Cardiac septum (tissue), 1 donor: ENCODE measurements at places on chromosomes 5 and 9. TPM values are rescaled to one million over a fixed set of nuclear protein-coding genes. Genes with fewer than 3 reads are reported as not detected.

- DNase-seq: no peak
Observed at GRCh38 chr5:43203373-43203772, 11.3 kb downstream of the NIM1K start.

GRCh38 chr5:143217804-143218160 is 185.7 kb downstream of the NR3C1 start:
- no peak for DNase-seq

DNA sequence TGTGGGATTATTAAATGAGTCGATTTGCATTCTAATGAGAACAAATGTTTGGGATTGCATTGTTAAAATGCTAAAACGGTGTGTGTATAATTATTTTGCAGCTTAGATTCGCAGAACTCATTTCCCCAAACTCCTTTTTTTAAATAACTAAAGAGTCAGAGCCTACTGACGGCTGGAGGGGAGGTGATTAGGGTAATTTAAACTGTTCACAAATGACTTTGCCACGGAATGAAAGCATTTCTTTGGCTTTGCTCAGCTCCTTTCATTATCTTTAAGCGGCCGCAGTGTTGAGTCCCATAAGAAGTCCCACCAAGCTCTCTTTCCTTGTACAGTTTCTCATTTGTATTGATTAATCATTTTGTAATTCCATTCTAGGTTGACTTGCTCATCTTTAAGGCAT is 1632.8 kb downstream of the MAT2B start:
- DNase-seq: no peak

Gene ANKRD18A
- total RNA-seq: 3.0 TPM

- DNase-seq: no peak
Observed at GRCh38 chr5:83059341-83059740, 17.9 kb downstream of the TMEM167A start.

Gene COL23A1
- 16.5 TPM for total RNA-seq

DNA sequence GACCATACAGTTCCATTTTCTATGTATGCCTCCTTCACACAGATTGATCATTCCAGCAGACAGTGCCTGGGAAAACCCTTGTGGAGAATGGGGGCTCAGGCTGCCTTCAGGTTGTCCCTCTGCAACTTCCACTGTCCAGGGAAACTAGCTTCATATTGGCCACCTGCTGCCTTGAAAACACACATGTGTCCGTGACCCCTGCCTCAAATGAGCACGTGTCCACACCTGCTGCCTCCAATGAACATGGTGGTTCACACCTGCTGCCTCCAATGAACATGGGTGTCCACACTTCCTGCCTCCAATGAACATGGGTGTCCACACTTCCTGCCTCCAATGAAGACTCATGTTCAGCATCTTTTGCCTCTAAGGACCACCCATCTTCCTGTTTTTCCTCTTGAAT is 185.4 kb upstream of the ADCY2 start:
- no peak for DNase-seq

Gene ZNF462
- total RNA-seq: 38.8 TPM

GRCh38 chr5:112237456-112237855 is 181.6 kb downstream of the EPB41L4A start:
- no peak for DNase-seq

Gene OSMR
- 19.9 TPM for total RNA-seq

DNA sequence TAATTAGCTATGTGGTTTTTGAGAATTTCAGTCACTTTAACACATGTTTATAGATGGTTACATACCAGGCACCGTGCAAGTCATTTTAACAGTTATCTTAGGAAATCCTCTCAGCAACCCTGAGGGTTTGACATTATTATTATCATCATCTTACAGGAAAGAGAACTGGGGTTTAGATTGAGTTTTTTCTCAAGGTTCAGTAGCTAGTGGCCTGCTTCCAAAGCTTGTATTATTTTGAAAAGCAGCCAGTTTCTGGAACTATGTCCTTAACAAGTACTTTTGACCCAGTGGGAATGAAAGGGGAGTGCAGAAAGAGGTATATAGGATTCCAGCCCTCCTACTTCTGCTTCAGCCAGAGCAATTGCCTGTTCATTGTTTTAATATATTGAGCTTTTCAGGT is 157.5 kb downstream of the COMMD10 start:
- DNase-seq: no peak

Gene SUSD3
- 1.1 TPM for total RNA-seq

DNA sequence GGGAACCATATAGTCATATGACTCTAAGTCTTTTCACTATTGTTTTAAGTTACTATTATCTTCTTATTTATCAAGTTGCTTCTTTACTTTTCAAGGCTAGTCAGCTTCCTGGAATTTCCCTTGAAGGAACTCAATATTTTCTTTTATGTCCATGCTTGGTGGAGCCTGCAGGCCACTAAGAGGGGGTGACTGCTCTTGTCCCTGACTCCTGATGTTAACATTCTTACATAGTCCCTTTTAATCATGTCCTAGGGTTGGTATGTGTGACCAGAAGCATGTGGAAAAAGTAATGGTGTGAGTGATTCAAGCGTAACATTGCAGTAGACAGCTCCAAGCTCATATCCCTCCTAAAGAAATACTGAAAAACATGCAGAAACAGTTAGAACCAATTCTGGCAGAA is 1536.2 kb upstream of the CDH9 start:
- no peak for DNase-seq

Gene PCA3
- not detected for total RNA-seq

DNA sequence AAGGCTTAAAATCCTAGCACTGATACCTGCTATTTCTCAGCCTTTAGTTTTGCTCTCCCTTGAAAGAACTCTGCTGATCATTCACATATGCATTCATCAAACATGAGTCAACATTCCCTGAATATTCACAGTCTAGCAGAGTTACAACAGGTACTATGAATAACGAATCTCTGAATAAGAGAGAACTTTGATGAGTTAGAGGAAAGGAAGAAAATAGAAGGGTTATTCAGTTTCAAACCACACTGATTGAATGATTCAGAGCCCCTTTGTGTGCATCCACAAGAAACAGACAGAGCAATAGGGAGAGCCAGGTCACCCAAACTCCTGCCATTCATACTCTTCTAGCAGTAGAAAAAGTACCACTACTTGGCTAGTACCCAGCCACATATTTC is 36.0 kb downstream of the FOXD1 start:
- DNase-seq: no peak

Gene PCDHGA4
- total RNA-seq: 15.6 TPM

Gene ACER2
- 4.1 TPM for total RNA-seq

DNA sequence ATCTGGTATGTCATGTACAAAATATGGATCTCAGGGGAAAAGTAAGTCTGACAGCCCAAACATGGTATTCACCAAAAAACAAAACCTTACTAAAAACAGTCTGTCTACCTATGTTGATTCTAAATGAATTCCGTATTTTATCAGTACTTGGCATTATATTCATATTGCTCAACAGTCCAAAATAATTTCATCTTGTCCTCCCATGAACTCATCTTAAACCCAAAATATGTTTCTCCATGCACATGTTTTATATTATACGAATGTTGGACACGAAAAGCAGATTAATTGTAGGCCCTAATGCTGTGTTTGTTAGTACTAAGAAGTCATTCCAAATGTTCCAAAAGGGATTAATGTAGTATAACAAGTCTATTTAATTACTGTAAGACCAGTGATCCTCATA is 20.1 kb downstream of the NFIB start:
- no peak for DNase-seq

DNA sequence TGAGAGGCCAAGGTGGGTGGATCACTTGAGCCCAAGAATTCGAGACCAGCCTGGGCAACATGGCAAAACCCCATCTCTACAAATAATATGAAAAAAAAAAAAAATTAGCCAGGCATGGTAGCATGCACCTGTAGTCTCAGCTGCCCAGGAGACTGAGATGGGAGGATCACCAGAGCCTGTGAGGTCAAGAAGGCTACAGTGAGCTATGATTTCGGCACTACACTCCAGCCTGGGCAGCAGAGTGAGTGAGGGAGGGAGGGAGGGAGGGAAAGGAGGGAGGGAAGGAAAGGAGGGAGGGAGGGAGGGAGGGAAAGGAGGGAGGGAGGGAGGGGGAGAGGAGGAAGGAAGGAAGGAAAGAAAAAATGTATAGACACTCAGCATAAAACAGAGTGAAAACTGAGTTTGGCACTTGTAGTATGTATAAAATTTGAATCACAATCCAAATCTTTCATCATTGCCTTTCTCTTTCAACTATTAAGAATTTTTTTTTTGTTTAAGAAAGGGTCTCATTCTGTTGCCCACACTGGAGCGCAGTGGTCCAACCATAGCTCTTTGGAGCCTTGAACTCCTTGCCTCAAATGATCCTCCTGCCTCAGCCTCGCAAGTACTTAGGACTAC is 27.8 kb downstream of the SERINC5 start:
- DNase-seq: peak; percentile 22

DNA sequence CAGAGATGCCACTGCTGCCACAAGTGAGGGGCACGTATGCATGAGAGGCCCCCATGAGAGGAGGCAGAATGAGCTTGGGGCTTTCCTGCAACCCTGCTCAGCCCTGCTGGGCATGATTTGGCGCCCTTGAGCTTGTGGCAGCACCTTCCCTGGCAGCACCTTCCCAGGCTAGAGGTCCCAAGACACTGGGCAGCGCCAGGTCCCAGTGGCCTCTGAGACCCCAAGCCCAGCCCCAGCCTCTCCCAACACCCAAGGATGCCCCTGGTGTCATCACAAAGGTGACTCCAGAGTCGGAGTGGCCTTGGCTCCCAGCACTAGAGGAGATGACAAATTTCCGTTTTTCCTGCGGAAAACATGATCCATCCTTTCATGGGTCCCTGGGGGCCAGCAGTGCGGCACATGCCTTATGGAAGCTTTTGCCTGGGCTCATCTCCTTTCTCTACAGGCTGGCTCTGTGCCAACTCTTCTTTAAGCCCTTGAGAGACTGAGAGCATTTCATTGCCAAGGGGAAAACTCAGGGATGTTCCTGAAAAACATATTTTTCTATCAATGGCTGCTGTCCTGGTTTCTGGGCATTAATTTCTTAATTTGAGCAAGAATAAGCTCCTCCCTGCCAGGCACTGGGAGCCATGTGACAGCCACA is 77.1 kb upstream of the ADAMTS2 start:
- DNase-seq: no peak

Gene PIK3R1
- total RNA-seq: 166 TPM
